ENCODE measurements at places on chromosomes 1 and 21.

DNA sequence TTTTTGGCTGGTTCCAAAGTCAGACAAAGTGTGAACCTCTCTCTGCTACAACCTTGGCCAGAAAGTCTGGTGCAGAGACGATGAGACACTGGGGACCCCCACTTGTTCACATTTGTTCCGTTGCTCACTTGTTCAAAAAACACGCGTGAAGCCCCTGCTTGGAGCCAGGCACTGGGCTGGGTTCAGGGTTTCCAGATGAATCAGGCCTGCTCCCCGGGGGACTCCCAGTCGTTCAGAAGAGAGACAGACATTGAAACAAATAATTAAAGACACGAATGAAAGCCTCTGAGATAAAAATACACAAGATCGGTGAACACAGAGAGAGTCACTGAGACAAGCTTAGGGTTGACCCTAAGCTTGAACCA, 101.5 kb upstream of the RUNX3 start:
- DNase-seq = no peak

- DNase-seq = no peak
These were observed 233.4 kb upstream of the FGGY start for GRCh38 chr1:59063501-59063900.

- no peak for DNase-seq
These were observed 29.6 kb downstream of the ACOT11 start for GRCh38 chr1:54577612-54578011.

DNA sequence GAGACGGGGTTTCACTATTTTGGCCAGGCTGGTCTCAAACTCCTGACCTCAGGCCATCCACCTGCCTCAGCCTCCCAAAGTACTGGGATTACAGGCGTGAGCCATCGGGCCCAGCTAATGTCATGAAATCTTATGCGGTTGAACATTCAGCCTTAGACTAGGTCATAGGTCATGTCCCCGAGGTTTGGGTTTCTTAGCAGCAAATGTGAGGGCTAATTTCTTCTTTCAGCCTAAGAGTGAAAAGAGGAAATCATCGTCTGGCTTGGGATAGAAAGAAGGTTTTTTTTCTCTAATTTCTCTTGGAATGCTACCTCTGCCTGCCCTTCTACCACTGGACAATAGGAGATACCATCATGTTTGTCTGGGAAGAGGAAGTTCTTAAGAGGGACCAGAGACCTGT, 18.0 kb upstream of the PIK3CD start:
- DNase-seq = no peak

- no peak for DNase-seq
These were observed 4.6 kb downstream of the PRUNE1 start for GRCh38 chr1:151012684-151013471.

DNA sequence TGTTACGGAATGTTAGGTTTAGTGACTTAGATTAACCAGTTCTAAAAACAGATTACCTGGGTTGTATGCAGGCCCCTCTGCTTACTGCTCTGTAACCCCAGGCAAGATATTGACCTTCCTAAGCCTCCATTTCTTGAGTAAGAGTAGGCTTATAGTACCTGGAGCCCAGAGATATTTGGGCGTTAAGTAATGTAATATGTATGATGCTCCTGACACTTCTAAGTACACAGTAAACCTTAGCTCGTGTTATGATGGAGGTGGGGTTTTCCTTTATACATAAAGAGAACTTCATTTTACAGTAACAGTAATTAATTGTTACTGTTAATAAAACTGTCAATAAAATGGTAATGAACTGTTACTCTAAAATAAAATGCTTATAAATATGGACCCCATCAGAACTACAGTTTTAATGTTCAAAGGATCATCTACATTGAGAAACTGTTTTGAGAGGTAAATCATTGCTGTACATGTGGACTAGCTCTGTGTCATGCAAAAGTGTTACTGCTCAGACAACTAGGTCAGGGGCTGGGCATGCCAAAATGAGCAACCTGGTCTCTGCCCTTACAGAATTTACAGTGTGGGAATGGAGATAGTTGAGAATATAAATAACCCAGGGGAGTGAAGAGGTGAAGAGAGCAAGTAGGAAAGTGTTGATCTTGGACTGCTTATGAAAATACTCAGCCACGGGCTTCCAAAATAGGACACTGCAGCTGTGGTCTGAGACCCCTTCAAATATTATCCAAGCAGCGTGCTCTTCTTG, 26.6 kb downstream of the LRRC8C start:
- no peak for DNase-seq

GRCh38 chr21:43598416-43599120, 60.7 kb downstream of the HSF2BP start:
- DNase-seq = no peak

DNA sequence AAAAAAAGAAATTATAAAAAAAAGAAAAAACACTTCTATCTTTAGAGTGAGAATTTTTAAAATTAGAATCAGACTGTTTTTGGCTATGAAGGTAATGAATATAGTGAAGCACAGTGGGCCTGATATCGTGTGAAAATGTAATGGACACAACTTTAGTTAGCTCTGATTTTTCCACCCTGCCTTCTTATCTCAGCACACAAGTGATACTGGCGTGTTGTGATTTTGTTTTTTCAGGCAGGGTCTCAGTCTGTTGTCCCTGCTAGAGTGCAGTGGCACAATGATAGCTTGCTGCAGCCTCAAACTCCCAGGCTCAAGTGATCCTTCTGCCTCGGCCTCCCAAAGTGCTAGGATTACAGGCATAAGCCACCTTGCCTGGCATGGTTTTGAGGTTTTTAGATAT, 22.3 kb downstream of the MACF1 start:
- no peak for DNase-seq

DNA sequence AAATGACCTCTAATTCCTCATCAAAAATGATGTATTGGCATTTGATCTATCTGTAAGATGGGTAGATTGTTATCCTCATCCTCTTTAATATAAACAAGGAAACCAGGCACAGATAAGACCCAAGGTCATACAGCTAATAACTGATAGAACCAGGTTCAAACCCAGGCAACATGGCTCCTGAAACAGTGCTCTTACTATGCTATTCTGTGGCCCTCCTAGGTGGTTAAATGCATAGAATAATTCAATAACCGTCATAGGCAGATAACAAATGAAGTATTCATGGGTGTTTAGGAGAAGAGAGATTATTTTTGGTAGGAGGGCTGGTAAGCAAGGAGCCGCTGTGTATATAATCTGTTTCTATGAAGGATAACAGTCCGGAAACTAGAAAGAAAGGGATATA, 46.4 kb downstream of the DHX9 start:
- DNase-seq = no peak

- no peak for DNase-seq
These were observed 5.4 kb downstream of the CCDC190 start for GRCh38 chr1:162855461-162856150.

DNA sequence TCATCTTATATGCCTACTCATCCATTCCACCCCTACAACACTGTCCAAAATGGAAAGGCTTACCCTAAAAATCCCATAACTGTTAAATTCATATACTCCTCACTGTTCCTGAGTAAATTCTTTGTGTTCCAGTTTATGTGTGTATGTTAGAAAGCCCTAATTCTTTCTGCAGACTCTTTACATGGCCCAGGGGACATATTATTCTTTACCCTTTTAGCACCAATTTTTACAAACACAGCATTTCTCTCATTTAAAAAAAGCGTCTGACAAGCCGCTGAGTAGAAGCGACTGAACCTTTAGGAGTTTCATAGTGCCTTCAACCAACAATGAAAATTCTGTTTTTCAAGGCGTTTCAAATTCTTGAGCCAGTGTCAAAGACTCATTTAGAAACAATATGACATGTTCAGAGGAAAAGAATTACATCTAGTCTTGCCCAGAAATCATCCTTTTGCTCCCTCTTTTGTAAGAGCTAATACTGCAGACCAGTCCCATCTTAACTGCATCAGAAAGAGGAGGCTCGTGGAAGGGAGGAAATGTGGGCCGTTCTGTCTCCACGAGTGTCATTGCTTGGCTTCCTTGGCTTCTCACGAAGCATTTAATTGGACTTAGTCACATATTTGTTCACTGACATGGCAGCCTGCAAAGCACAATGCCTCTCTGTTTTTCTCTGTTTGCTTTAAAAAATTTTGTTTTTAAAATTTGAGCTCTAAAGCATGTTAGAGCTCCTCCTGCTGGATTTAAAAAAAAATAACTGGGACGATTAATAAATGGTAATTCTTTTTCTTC, 21.3 kb upstream of the C1orf105 start:
- no peak for DNase-seq

GRCh38 chr1:44842486-44842861, 579 bp downstream of the PTCH2 start:
- DNase-seq = no peak

Data from hematopoietic multipotent progenitor cell (in vitro differentiated cells).